ENCODE measurements at places on chromosomes 12 and 14. TPM values are rescaled to one million over a fixed set of nuclear protein-coding genes. Genes with fewer than 3 reads are reported as not detected.

Gene FSCB
- not detected for total RNA-seq

DNA sequence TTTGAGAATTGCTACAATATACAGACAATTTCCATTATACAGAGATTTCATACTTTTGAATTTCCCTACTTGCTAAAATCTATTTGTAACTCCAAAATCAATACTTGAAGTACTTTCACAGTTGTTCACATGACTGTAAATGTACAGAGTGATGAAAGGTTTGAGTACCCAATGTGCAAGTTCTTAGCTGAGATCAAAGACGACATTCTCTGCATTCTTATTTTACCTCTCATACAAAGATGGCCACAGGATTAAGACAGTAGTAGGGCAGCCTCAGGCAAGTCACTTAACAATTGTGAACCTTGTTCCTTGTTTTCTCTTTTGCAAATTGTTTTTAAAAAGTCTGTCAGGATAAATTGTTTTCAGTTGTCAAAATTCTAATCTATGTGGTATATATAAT, 255.9 kb upstream of the KITLG start:
- H3K36me3 ChIP-seq: no peaks in the 10 kb centered on the region
- peak; percentile 75 for DNase-seq
- no peaks in the 10 kb centered on the region for H3K27me3 ChIP-seq
- peaks cover 9% of the 10 kb centered on the region for H3K4me1 ChIP-seq
- H3K27ac ChIP-seq: no peak overlapping the region

- H3K4me3 ChIP-seq: no peak overlapping the region
- H3K27ac ChIP-seq: no peak overlapping the region
- DNase-seq: no peak
- H3K36me3 ChIP-seq: no peaks in the 10 kb centered on the region
- no peaks in the 10 kb centered on the region for H3K4me1 ChIP-seq
Measured at GRCh38 chr12:101430456-101430855, 22.9 kb upstream of the ARL1 start.

- no peaks in the 10 kb centered on the region for H3K4me1 ChIP-seq
- no peaks in the 10 kb centered on the region for H3K36me3 ChIP-seq
- H3K27ac ChIP-seq: no peak overlapping the region
- no peaks in the 10 kb centered on the region for H3K27me3 ChIP-seq
- DNase-seq: no peak
- H3K4me3 ChIP-seq: no peak overlapping the region
Measured at GRCh38 chr12:53288322-53288721, 7.0 kb upstream of the PFDN5 start.

- no peaks in the 10 kb centered on the region for H3K27me3 ChIP-seq
- no peaks in the 10 kb centered on the region for H3K36me3 ChIP-seq
- H3K4me3 ChIP-seq: no peak overlapping the region
- peaks cover 69% of the 10 kb centered on the region for H3K4me1 ChIP-seq
- DNase-seq: no peak
Measured at GRCh38 chr14:69629225-69630127, 18.1 kb downstream of the SUSD6 start.

Data from cardiac muscle cell (in vitro differentiated cells and primary cell).